ENCODE measurements at places on chromosomes 3 and 15. TPM values are rescaled to one million over a fixed set of nuclear protein-coding genes. Genes with fewer than 3 reads are reported as not detected.

The HDGFL3 gene
- total RNA-seq, result 92.0 TPM

The LRRC31 gene
- total RNA-seq, result not detected

The C2CD4B gene
- total RNA-seq, result not detected

The PRTG gene
- total RNA-seq, result 508 TPM

The SMAD3 gene
- total RNA-seq, result 12.5 TPM

The ZNF502 gene
- total RNA-seq, result 3.6 TPM

The CHRNA7 gene
- 14.0 TPM for total RNA-seq

The LYZL4 gene
- total RNA-seq, result not detected

The CMTM8 gene
- total RNA-seq, result 2.1 TPM

The DHFR2 gene
- total RNA-seq, result 7.0 TPM

The ACAN gene
- 0.34 TPM for total RNA-seq

The ZNF80 gene
- not detected for total RNA-seq

The FGF7 gene
- not detected for total RNA-seq

The DUOXA1 gene
- total RNA-seq, result not detected

The ADAMTS7 gene
- total RNA-seq, result 19.2 TPM

The C15orf62 gene
- total RNA-seq, result not detected

The GPR176 gene
- 20.6 TPM for total RNA-seq

The GRAMD1C gene
- 10.7 TPM for total RNA-seq

The SEMA3G gene
- 3.4 TPM for total RNA-seq

The NPAP1 gene
- 0.06 TPM for total RNA-seq

The NANOGP8 gene
- total RNA-seq, result 1.5 TPM

The FOXB1 gene
- total RNA-seq, result 9.6 TPM

The CCDC54 gene
- total RNA-seq, result not detected

The CTXN2 gene
- 0.60 TPM for total RNA-seq

The PARP15 gene
- not detected for total RNA-seq

The SPTSSB gene
- 1.1 TPM for total RNA-seq

The KBTBD13 gene
- total RNA-seq, result not detected

The MORC1 gene
- total RNA-seq, result not detected

The IL5RA gene
- total RNA-seq, result not detected

The SLC33A1 gene
- total RNA-seq, result 21.8 TPM

The ONECUT1 gene
- 1.5 TPM for total RNA-seq

The PHC3 gene
- total RNA-seq, result 27.3 TPM

The FSD2 gene
- total RNA-seq, result not detected

The ACKR2 gene
- not detected for total RNA-seq

The LINGO1 gene
- total RNA-seq, result 28.2 TPM

The CCR1 gene
- not detected for total RNA-seq

The KY gene
- 0.09 TPM for total RNA-seq

The PARL gene
- total RNA-seq, result 70.5 TPM

The DMXL2 gene
- total RNA-seq, result 124 TPM

The GOLGA8M gene
- not detected for total RNA-seq

The MYZAP gene
- total RNA-seq, result not detected

The USP50 gene
- total RNA-seq, result 0.46 TPM

The KNL1 gene
- total RNA-seq, result 71.7 TPM

The HIGD2B gene
- total RNA-seq, result not detected

The RAB7A gene
- total RNA-seq, result 51.2 TPM

The MINAR1 gene
- 1.5 TPM for total RNA-seq

The TRH gene
- total RNA-seq, result 0.19 TPM

The PRICKLE2 gene
- total RNA-seq, result 10.7 TPM

The SCAANT1 gene
- not detected for total RNA-seq

The FBXL22 gene
- total RNA-seq, result 0.71 TPM

The ATP13A4 gene
- total RNA-seq, result 0.32 TPM

The RLBP1 gene
- 1.3 TPM for total RNA-seq
